ENCODE measurements at places on chromosomes 16 and 17.

DNA sequence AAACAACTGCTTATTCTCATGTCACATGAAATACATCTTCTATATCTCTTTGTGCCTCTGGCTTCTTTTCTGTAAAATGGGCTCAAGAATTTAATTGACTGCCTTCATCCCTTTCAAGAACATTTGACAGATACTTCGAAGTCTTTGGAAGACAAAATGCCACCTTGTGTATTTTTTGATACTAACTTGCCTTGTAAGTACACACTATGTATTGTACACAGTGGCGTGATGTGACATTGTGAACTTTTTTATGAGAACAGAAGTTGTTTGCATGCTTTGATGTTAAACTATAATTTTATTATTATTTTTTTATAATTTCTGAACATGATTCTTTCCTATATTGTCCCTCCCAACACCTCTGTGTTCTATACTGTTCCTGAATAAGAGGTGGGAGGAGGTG, 73.7 kb downstream of the MAP2K4 start:
- DNase-seq: no peak

DNA sequence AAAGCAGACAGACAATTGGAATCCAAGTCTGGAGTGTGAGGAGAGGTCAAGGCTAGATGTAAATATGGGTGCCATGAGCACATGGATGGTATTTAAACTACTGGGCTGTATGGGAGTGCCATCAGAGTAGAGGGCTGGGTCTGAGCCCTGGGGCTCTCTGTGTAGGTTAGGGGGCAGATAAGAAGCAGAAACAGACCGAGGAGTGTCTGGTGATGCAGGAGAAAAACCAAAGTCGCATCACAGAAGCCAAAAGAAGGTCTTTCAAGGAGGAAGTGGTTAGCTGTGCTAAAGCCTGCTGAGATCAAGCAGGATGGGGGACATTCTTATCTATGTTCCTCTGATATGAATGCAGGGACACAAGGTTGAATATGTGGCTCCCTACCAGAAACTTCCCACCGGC, 1.9 kb downstream of the TSEN54 start:
- peak; percentile 69 for DNase-seq

GRCh38 chr17:47852113-47852949, 1.4 kb upstream of the SP6 start:
- DNase-seq: no peak

- DNase-seq: no peak
These were observed 3.7 kb downstream of the KCTD13 start for GRCh38 chr16:29922326-29922725.

DNA sequence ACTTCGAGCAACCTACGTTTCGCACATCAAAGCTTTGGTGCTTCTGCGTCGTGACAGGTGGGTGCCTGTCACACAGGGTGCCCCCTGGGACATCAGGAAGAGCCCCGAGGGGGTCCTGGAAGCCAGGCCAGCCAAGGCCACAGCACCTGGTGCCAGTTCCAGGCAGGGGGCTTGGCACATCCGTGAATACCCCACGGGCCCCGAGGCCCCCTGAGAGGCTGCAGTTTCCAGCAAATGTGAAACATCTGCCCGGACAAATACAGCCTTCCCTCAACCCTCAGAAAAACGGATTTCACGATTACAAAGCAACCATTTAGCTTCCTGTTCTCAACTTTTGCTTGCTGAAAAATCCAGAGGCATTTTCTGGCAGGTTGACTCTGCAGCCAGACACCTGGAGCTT, 109.3 kb upstream of the METRNL start:
- DNase-seq: no peak

Measured in CD8-positive, alpha-beta T cell (primary cell).